Stimulated activated CD4-positive, alpha-beta T cell treated with anti-CD3 and anti-CD28 coated beads, Interleukin-2, amount 100 ng/mL, for 48 hours (primary cell): ENCODE measurements at places on chromosomes 12 and 14.
A peak's percentile ranks its signal among the peaks of the same experiment; 100 is the strongest.

- no peak for DNase-seq
Observed at GRCh38 chr12:120125792-120126634, 9.5 kb upstream of the RAB35 start.

DNA sequence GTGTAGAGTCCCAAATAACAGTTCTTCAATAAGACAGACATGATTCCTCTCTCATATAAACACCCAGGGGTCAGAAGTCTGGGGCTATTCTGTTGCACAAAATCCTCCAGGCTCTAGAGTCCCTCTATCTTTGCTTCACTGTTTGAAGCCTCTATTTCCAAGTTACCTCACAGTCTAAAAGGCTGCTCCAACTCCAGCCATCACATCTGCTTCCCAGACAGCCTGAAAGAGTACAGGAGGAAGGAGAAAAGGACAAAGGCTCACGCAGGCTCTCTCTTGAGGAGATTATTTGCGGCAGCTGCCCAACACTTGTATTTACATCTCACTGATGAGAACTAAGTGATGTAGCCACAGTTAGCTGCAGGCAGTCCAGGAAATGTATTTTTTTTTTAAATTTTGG, 6.4 kb downstream of the PAPLN start:
- no peak for DNase-seq

GRCh38 chr12:102814691-102815367, 102.2 kb downstream of the PAH start:
- no peak for DNase-seq

GRCh38 chr12:3833670-3834310, 39.4 kb downstream of the PARP11 start:
- DNase-seq = no peak

- DNase-seq = no peak
Observed at GRCh38 chr14:68938271-68939150, 40.6 kb downstream of the ACTN1 start.

DNA sequence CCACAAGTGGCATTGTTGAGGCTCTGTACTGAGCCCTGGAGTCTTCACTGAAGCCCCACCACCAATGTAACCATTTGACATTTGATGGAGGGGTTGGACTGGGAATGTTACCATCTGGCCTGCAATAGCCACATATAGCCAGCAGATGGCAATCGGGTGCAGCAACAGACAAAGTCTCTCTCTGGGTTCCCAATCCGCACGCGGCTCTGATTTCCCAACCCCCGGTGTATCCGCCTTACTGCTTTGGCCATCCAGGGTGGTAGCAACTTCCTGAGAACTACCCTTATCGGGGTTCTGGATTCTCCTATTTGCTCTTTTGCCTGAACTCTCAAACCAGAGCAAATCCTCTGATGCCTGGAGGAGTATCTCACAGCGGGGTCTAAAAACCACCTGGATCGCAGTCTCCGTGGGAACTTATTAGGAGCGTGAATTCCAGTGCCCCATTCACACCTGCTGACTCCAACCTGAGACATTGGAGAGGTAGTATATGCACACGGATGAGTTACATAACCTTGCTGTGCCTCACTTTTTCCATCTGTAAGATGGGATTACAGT, 14.2 kb downstream of the VRTN start:
- peak; percentile 59 for DNase-seq

DNA sequence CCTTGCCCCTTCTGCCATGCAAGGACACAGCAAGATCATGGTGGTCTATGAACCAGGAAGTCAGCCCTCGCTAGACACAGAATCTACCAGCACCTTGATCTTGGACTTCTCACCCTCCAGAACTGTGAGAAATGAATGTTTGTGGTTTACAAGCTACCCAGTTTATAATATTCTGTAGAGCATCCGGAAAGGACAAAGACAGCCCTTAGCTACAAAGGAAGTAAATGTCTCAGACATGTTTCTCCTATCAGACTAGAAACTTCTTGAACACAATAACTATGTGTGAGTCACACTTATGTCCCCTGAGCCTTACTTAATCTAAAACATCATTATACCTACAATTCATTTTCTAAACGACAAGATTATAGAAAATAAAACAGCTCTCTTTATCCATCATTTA, 176.7 kb downstream of the KLHL28 start:
- no peak for DNase-seq

DNA sequence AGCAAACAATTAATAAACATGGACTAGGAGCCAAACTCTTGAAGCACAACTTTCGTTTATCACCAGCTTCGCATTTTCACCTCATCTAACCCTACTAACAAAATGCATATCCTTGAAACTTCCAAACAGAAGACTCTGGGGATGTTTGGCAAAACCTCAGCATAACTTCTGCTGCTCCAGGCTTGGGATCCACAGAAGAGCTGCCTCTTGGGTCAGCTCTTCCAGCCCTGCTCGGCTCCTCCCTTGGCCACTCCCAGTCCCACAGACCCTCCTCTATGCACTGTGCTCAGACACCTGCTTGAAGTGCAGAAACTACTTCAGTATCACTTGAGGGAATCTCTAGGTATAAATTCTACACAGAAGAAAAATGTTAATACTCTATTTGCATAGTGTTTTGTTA, 110.0 kb upstream of the AMIGO2 start:
- DNase-seq = no peak

DNA sequence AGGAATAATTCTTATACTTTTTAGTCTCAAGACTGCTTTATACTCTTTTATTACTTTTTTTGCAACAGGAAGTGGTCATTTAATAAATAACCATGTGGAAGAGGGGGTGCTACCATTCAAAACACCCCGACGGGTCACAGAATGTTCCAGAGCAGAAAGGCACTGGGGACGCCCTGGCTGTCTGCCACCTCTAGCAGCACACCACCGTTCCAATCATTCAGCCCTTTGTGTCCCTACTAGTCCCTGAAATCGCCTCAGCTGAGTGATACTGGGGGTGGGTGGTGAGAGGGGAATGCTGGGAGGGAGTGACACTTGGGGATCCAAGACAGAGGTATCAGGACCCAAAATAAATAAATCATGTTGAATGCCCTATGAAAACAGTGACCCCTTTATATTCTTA, 52.4 kb downstream of the MON2 start:
- no peak for DNase-seq

- DNase-seq = no peak
Observed at GRCh38 chr12:105083551-105084105, 630 bp downstream of the ALDH1L2 start.

DNA sequence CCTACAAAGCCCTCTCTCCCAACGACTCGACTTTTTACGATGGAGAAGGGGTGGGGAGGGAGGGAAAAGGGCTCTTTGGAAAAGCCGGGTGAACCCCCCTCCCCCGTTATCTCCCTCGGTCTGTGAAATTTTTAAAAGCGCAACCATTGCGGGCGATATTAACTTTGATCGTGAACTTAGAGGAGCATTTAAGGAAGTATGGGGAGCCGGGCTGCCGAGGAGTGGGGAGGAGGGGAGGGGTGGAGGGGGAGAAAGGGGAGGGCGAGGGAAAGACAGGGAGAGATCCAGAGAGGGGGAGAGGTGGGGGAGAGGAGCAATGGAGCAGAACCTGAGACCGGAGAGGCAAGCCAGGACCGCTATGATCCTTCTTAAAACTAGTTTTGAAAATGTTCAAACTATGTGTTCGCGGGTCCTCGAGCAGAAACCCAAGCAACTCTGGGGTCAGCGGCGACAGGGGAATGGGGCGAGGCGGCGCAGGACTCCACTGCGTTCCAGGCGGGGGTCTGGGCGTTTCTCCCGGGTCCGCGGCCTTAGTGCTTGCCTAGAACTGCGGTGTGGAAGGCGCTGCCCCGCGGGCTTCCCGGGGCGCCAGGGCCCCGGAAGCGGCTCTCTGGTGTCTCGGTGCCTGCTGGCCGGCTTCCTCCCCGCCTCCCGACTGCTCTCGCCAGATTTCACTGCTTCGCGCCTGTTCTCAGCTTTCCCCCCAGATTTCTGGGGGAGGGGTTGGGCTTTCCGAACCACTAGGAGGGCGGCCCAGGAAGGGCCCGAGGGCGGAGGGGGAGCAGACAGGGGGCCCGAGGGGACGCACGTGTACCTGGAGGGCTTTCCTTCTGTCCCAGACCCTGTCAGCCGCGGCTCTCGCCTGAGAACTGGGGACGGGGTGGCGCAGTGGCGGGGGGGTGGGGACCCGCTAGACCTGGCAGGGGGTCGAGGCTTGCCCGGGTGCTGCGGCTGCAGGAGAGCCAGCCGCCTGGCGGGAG, at the start of gene HOTAIR:
Gene HOTAIR, minus strand, starts transcription at position 871 of the 980 bp plus-strand sequence.
- DNase-seq = no peak

GRCh38 chr12:110245369-110245772, 35.7 kb upstream of the ATP2A2 start:
- peak; percentile 36 for DNase-seq
